Tibial nerve (tissue), 4 donors: ENCODE measurements at places on chromosomes 5 and 9. TPM values are rescaled to one million over a fixed set of nuclear protein-coding genes. Genes with fewer than 3 reads are reported as not detected.

Gene TXNDC8
- not detected for total RNA-seq

Gene ZDHHC21
- 18.4 TPM for total RNA-seq

- H3K27me3 ChIP-seq: no peaks in the 10 kb centered on the region
- H3K4me3 ChIP-seq: no peak overlapping the region
- peaks cover 84% of the 10 kb centered on the region for H3K36me3 ChIP-seq
Measured at GRCh38 chr5:53100606-53101005, 9.0 kb downstream of the MOCS2 start.

- H3K27me3 ChIP-seq: no peaks in the 10 kb centered on the region
- no peaks in the 10 kb centered on the region for H3K36me3 ChIP-seq
- no peak overlapping the region for H3K4me3 ChIP-seq
- H3K4me1 ChIP-seq: no peaks in the 10 kb centered on the region
Measured at GRCh38 chr5:16245956-16246355, 66.4 kb upstream of the MARCHF11 start.

GRCh38 chr5:139246394-139246793 lies 47.1 kb upstream of the MATR3 start:
- H3K36me3 ChIP-seq: no peaks in the 10 kb centered on the region
- no peaks in the 10 kb centered on the region for H3K27me3 ChIP-seq
- no peak overlapping the region for H3K4me3 ChIP-seq
- DNase-seq: no peak
- H3K4me1 ChIP-seq: no peaks in the 10 kb centered on the region
- H3K27ac ChIP-seq: no peak overlapping the region

DNA sequence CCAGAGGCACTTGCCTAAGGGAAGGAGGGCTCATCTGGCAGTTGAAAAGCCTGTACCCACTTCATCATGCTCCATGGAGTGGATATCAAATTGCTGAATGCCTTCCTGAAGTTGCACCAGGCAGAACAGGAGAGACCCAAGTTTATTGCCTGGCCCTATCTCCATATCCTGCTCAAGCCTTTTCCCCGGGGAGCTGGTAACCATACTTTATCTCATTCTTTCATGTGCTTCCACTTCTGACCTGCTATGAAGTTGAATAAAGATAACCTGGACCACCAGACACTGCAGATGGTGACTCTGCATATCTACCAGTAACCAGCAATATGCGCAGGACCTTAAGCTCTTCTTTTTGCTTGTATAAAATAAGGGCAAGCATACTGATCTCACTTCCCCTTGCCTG lies 1397.5 kb upstream of the CDH6 start:
- H3K4me3 ChIP-seq: no peak overlapping the region
- no peak for DNase-seq
- no peak overlapping the region for H3K27ac ChIP-seq
- H3K36me3 ChIP-seq: no peaks in the 10 kb centered on the region
